ENCODE measurements at places on chromosomes 11 and 22.

GRCh38 chr22:36387959-36388726 is at the start of gene MYH9:
MYH9 (minus strand) TSS chr22:36387967; CDS start chr22:36349236, 38,731 bp downstream.
- peak; percentile 100 for DNase-seq

GRCh38 chr11:96658436-96658835 is 268.6 kb downstream of the JRKL start:
- no peak for DNase-seq

- DNase-seq: no peak
Observed at GRCh38 chr11:13997881-13998280, 35.4 kb downstream of the SPON1 start.

DNA sequence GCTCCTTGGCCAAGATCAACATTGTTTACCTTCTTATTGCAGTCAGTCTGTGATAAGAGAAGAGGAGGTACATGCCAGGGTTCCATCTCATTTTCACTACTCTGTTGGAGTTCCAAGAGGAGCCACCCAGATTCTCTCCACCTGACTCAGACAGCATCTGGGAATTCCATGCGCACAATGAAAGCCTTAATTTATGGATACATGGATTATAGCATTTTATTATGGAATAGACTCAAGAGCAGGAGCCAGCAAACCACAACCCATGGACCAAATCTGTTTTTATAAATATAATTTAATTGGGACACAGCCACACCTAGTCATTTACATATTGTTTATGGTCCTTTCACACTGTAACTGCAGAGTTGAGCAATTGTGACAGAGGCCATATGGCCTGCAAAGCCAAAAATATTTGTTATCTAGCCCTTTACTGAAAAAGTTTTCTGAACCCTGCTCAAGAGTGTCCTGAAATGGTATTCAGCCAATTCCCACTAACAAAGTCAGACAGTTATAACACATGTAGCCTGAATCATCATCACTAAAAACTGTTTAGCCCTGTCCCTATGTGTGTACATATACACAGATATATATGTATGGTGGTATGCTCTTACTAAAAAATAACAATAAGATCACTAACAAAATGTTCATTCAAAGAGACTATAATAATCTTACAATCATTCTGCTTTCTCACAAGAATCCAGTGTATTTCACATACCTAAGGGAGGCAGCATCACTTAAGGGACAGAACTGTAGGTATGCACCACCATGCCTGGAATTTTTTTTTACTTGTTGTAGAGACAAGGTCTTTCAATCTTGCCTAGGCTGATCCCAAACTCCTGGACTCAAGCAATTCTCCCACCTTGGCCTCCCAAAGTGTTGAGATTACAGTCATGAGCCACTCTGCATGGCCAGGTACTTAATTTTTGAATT is 104.5 kb upstream of the TEAD1 start:
- DNase-seq: no peak

GRCh38 chr11:79423736-79424135 is 17.1 kb downstream of the TENM4 start:
- no peak for DNase-seq

DNA sequence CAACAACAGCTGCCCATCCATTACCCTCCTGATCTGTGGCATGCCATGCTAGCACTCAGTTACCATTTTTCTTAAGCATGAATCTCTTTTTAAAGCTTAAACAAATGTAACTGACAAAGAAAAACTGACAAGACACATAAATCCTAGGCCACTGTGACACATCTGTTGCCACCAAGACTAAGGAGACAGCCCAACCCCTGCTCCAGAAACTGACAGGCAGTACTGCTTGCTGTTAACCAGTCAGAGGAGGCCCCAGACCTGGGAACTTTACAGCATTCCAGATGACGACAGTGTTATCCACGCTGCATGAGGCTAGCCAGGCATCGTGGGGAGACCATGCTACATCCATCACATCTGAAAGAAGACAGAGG is 33.8 kb downstream of the HIRA start:
- DNase-seq: no peak
